Activated CD4-positive, alpha-beta memory T cell treated with anti-CD3 and anti-CD28 coated beads, Interleukin-2, amount 10 ng/mL, durations not matched to agents 7 days and 5 days (primary cell): ENCODE measurements at places on chromosomes 13 and 19. TPM values are rescaled to one million over a fixed set of nuclear protein-coding genes. Genes with fewer than 3 reads are reported as not detected.

CEACAM8 gene
- total RNA-seq, result not detected

SPRED3 gene
- 3.8 TPM for total RNA-seq

NCAN gene
- not detected for total RNA-seq

TTYH1 gene
- total RNA-seq, result 0.68 TPM

LYPD3 gene
- 1.0 TPM for total RNA-seq

APOC1 gene
- total RNA-seq, result 2.3 TPM
